ENCODE measurements at places on chromosomes 3 and 15.
A peak's percentile ranks its signal among the peaks of the same experiment; 100 is the strongest.

DNA sequence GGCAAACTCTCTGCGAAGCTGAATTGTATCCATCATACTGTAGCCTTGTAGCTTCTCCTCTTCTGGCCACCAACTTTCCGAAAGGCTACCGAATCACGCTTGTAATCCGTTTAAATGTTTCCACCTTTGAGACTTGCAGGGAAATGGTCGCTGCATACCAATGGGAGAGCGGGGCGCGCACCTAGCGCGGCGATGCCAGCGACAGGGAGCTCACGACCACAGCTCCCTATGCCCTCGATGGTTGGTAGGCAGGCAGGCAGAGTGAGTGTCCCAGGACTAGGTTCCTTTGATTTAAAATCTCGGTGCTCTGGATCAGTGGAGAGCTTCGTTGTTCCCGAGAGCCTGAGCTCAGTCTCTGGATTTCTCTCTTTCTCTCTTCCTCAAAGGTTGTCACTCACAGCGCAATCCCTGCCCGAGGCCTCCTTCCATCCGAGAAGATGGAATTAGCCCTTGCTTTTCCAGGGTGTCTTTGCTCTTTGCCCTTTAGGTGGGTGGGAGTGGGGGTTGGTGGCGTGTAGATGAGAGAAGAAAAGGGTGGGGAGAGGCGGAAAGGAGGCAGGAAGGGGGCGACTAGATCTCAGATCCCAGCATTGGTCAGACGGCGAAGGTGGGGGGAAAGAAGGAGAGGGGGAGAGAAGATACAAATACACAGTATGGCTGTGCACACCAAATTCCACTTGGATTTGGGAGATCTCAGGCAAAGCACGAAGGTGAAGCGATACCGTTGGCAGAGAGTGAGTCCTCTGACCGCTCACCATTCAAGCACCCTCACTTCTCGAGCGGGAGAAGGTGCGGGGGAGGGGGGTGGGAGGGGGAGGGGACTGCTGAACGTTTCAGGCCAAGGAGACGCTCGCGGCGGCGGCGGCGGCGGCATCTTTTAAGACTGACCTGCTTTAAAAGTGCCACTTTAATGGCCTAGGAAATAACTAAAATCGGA is at the start of gene SLITRK3:
TSS of gene SLITRK3 (minus strand) at position 745 of the 937 bp plus-strand sequence. CDS start 5,554 bp downstream, outside the sequence.
- DNase-seq: no peak

GRCh38 chr15:66253418-66254088 is at the start of gene MEGF11:
Gene MEGF11 (minus strand): TSS chr15:66253750. CDS start chr15:66128403, 125,347 bp downstream.
- peak; percentile 33 for DNase-seq

GRCh38 chr15:57962887-57963286 is 102.6 kb downstream of the ALDH1A2 start:
- DNase-seq: peak; percentile 15

- DNase-seq: no peak
Measured at GRCh38 chr3:76432396-76432795, 607.5 kb upstream of the ROBO2 start.

DNA sequence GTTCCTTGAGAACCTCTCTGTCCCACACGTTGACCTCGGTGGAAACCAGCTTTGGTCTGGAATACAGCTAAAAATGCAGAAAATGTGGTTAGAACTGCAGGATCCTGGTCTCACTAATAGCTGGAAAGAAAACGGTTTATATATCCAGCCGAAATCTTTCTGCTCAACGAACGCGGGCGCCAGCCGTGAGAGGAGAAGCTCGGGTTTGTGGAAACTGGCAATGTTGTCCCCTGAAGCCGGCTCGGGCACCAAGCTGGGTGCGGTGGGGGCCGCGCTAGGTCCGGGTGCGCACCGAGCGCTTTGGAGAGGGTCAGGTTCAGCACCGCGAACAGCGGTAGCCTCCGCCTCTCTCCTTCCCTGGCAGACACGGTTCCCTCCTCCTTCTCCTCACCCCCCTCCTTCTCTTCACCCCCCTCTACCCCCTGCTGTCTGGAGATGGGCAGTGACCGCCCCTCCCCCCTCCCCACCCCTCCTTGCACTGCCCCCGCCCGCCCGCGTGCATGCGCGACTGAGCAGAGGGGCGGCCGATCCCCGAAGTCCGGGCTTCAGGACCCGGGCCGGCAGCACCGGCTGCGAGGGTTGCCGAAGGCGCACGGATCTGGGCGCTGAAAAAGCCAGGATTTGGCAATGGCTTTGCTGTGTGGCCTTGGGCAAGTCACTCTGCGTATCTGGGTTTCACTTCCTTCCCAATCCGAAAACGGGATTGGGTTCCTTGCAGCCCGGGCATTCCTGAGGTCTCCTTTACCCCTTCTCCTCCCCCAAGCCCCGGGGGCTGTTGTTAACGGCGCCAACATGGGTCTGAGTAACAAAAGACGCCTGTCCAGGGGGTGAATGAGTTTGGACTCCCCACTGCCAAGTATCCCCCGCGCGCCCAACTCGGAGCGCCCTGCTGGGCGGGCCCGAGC is at the start of gene SKOR1:
TSS of gene SKOR1 (plus strand) at position 534 of the 905 bp plus-strand sequence. CDS start at position 628, 94 bp downstream.
- DNase-seq: peak; percentile 37

DNA sequence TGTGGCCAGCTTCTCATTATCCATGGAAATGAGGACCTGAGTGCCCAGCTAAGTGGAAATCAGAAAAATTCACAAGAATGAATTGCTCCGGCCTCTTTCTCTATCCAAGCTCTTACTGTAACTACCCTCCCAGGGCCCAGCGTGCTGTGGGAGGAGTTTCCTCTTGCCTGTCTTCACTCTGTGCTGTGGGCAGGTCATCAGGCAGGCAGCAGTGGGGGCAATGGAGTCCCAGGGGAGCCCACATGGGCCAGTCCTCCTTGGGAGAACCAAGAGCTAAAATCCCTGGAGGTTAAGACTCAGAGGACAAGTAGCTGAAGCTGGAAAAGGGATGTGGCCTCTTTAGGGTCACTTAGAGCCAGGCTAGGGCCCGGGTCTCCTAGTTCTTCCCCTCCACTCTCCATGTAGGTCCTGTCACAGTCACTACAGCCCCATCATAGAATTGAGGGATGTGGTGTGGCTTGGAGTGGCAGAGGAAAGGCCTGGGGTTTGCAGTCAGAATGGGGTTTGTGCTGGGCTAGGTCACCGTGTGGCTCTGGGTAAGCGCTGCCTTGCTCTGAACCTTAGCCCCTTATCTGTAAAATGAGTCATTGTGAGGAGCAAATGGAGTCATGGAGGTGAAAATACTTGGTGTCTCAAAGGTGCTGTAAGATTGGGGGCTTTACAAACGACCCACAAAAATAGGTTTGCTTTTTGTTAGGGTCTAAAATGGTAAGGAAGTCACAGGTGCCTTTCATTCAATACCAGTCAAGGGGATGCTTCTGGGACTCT is 3.7 kb downstream of the GASK1A start:
- DNase-seq: no peak

Measured in amniotic epithelial cell (primary cell).